ENCODE measurements at places on chromosomes 2 and 18.

DNA sequence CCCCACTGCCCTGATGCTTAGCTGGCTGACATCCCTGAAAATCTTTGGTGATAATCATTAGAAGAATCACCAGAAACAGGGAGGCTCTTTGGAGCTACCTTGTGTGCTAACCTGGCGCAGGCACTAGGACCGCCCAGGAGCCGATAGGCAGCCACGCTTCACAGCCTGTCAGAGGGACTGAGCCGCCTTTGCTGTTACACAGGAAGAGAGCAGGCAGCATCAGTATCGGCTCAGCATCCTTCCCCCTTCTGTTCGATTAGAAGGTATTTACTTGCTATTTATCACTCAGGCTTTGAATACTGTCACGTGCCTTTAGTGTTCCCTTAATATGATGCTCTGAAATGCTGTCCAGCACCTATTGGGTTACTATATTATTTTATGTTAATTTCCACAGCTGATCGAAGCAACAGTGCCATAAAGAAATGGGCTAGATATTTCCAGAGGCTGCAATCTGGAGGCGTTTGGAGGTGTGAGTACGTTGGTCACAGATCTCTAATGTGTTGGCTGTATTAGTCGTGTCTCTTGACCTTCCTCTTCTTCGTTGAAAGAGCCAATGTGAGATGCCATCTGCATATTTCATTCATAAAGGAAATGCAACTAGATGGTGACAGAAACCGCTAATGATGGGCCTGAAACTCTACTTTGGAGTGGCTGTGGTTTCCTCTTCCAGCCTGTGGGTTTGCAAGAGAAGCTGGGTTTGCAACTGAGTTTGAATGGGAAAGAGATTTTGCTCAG is 110.4 kb upstream of the RAB27B start:
- DNase-seq: no peak

- DNase-seq: no peak
Measured at GRCh38 chr2:121721926-121722325, 14.7 kb downstream of the NIFK start.

GRCh38 chr18:24734058-24734457 is 273.6 kb downstream of the HRH4 start:
- no peak for DNase-seq

- no peak for DNase-seq
Measured at GRCh38 chr18:33682436-33682835, 104.4 kb downstream of the ASXL3 start.

- DNase-seq: peak; percentile 73
Measured at GRCh38 chr2:101419096-101419663, 31.9 kb upstream of the CREG2 start.

- DNase-seq: no peak
Measured at GRCh38 chr2:1055014-1055595, 104.5 kb downstream of the SNTG2 start.

GRCh38 chr2:121034551-121034950 is 250.5 kb downstream of the TFCP2L1 start:
- no peak for DNase-seq

DNA sequence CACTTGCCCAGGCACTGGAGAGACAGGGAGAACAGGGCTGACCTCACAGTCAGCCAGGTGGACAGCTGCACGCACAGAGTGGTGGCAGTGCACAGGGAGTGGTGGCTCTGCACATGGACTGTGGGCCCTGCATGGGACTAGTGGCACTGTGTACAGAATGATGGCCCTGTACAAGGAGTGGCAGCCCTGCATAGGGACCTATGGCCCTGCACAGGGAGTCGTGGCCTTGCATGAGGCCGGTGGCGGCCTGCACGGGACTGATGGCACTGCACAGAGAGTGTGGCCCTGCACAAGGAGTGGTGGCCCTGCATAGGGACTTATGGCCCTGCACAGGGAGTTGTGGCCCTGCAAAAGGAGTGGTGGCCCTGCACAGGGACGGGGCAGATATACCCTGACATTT is 19.1 kb upstream of the STEAP3 start:
- DNase-seq: no peak

DNA sequence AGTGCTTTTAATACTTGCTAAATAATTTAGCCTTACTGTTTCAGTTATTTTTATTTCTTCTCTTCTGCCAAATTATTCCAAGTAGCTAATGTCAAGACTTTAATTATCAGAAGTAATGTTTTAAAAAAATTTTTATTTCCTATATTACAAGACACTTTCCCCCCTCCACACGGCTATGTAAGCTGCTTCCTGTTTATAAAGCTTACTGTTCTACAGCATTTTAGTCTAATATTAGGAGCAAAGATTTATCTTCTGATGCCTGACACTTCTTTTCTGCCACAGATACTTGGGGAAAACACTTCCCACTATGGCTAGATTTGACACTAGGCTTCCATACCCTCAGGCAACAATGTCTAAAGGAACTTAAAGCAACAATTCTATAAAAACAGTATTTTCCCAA is 62.3 kb downstream of the ROCK1 start:
- DNase-seq: no peak

DNA sequence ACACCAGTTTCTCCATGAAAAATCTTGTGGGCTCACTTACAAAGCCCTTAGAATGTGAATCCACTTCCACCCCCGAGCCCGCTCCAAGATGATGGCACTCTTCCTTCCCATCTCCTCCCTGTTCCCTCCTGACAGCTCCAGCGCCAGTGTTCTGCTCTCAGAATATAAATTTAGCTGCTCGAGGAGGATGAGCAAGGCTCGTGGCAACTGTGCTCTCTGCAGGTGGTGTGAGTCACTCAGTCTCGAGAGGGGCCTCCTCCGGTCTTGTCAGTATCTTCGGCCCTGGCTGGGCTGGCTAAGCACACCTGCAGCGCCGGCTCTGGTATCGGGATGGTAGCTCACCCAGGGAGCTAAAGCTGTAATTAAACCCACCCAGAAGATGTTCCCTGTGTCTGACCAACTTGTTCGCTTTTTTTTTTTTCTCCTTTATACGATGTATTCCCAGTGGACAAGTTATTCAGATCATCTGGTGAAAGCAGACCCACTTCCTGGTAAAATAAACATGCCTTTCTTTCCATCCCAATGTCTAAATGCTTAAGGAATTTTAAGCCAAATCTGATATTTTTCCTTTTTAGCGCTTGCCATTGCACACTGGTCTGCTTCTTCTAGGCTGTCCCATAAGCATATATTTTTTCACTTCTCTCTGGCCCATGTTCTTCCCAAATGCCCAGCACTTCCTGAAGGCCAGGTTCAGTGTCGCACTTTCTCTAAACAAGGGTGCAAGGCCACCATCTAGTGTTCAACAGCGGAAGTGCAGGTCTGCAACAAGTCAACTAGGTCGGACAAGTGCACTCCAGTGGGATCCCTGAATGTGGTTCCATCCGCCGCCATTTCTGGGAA is 31.4 kb upstream of the YPEL5 start:
- DNase-seq: peak; percentile 67
